ENCODE measurements at places on chromosomes 1 and 21.

GRCh38 chr1:200496937-200497336 lies 87.1 kb upstream of the ZNF281 start:
- no peak for DNase-seq

GRCh38 chr1:108686614-108687313 lies 5.3 kb upstream of the PRPF38B start:
- DNase-seq, result no peak

DNA sequence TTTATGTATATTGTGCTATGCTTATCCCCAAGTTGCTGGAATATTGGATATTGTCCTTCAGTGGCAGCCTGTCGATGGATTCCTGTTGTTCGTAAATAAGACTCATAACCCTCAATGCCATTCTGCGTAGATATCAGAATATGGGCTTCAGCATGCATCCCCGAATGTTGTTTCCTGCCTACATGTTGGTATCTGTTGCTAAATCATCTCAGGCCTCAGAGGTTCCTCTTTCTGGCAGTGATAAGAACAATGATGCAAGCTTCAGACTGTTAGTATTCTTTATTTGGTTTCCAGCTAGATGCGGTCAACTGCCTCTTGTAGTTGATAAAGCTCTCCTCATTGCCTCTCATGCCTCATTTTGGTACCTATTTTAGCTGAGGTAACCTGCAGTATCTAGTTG lies 2082.6 kb downstream of the MRPL39 start:
- no peak for DNase-seq

DNA sequence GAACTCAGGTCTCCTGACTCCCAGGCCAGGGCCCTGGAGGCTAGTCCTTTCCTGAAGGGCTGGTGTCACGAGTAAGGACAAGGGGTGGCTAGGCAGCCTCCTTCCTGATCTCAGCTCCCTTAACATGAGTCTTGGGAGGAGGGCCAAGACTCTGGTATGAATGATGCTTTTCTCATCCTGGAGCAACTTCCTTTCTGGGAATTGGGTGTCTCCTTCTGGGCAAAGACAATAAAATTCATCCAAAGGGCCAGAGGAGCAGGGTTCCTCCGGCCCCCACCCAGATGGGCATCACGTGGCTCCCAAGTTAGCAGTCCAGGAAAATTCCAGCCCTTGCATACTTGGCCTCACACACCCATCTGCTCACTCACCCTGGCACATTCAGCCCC lies at the start of gene FAM167B:
Gene FAM167B, plus strand, starts transcription at position 335 of the 386 bp plus-strand sequence. CDS start 200 bp downstream, outside the sequence.
- no peak for DNase-seq

DNA sequence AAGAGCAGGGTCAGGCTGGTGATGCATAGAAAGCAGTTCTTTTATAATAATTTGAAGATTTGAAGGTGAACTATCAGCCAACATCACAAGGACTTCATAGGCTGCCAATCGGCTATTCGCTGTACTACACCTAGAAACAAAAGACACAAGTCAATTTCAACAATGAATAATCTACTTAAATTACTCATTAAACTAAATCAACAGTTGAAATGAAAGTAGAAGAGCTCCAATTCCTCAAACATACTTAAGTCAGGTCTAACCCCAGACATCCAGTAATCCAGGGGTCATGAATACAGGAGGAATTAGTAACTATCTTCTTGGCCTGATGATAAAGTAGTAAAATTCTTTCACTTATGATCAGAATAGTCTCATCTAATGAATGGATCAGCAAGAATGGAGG lies 64.5 kb downstream of the PCSK9 start:
- no peak for DNase-seq

- DNase-seq, result no peak
These were observed 27.2 kb upstream of the LRRC8C start for GRCh38 chr1:89605692-89606091.

- DNase-seq, result no peak
These were observed 63.0 kb downstream of the ATP1A1 start for GRCh38 chr1:116435806-116436610.

DNA sequence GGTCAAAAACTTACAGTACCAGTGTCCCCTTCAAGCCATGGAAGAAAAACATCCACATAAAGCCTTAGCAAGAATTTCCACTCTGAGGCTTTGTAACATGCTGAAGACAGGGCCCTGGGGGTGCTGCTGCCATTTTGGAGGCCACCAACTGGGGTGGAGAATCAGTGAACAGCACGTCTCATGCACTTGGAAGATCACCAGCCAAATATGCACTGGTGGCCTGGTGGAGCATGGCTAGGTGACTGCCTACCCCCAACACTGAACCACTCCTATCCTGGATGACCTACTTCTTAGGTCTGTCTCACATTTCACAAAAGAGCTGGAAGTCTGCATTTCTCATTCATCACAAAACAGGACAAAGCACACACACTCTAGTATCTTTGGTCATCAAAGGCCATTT lies 126.4 kb downstream of the COL24A1 start:
- no peak for DNase-seq

- DNase-seq, result no peak
These were observed 130.9 kb downstream of the GALNT2 start for GRCh38 chr1:230197644-230198567.

- DNase-seq, result no peak
These were observed 274.3 kb downstream of the USP25 start for GRCh38 chr21:16004086-16004485.

DNA sequence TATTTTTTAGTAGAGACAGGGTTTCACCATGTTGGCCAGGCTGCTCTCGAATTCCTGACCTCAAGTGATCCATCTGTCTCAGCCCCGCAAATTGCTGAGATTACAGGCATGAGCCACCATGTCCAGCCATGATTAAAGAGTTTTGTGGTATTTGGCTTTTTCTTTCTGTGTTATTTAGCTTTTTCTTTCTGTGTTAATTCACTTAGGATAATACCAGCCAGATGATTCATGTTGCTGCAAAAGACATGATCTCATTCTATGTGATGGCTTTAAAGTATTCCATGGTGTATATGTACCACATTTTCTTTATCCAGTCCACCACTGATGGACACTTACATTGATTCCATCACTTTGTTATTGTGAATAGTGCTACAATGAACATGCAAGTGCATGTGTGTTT lies 1135.2 kb downstream of the AMY1C start:
- DNase-seq, result no peak

DNA sequence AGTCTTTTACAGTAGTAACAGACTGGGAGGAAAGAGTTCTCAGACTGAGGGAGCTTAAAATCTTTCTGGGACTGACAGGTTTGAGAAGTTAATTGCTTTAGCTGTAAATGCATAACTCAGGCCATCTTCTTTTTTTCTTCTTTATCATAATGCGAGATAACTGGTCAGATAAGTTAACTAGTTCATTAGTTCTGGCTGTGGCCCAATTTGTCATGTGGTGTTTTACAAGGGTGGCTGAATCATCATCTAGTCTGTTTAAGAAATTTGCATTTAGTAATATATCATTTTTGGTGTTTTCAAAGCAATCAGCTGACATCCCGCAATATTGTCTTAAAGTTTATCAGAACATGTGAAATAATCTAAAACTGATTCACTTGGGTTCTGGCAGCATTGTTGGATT lies 14.0 kb downstream of the HSD3B2 start:
- no peak for DNase-seq

DNA sequence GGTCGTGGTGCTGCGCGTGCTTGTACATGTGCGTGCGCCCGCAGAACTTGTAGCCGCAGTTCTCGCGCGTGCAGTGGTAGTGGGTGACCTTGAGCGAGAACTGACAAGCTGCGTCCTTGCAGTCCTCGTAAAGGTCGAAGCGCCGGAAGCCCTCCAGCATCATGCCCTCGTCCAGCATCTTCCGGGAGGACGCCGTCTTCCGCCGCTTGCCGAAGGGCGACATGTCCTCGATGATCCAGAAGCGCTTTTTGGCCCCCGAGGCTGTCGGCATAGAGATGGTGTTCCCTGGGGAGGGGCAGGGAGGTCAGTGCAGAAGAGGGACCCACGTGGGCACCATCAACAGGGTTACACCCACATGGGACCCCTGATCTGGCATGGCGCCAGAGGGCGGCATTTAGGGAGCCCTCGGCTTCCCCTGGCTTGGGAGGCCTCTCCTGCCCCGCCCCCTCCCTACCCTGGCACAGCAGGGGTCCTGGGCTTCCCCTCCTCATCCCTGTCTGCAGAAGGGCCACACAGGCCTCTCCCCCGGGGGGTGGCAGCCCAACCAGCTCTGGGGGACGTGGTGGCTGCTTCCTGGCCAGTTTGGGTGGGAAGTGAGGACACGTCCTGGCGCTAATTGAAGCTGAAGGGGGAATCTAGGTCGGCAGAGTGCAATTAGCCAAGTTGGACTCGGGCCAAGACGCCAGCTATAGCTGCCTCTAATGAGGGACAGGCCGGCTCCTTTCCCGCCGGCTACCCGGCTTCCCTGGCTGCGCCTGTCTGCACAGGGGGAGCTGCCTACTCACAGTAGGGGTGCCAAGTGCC lies 156.5 kb downstream of the CASZ1 start:
- DNase-seq, result no peak

DNA sequence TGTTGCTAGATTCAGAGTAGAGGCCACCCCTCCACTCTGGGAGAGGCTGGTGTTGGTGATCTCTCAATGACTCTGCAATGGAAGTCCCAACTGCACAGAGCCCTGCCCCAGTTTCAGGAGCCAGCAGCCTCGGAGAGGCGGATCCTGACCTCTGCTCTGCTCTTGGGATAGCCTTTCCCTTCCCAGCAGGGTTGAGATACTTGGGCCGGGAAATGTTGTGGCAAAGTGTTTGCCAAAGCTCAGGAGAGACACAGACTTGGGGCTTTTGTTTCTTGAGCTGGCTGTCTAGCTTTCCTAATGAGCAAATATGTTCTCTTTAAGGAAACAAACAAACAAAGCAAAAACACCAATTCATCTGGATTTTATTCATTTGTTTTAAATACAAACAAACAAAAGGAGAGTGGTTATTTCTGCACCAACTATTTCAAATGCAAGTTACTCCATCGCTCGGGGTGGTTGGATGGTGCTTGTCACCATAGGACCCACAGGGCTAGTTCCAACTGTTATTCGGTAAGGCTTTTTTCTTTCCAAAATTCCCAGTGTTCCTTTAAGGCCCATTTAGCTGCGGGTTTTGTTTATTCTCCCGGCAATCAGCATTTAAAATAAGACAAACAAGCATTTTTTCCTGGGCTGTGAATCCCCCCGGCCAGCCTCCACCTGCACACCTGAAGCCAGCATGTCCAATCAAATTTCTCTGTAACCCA lies 193.9 kb upstream of the LMO4 start:
- no peak for DNase-seq

GRCh38 chr1:53331446-53332185 lies 3.7 kb upstream of the LRP8 start:
- no peak for DNase-seq

- DNase-seq, result no peak
These were observed 384.3 kb downstream of the LRRIQ3 start for GRCh38 chr1:73813716-73814115.

DNA sequence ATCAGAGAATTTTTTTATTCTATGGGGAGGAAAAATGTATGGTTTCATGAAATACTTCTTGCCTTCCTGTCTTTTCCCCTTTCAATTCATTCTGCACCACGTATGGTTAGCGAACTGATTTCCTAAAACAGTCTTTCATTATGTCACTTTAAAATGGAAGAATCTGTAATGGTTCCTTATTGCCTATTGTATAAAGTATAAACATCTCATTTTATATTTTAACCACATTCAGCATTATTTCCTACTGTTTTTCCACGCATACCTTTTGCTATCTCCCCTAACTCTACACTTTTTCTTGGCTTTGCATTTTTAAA lies 232.3 kb upstream of the B3GALT2 start:
- DNase-seq, result no peak

DNA sequence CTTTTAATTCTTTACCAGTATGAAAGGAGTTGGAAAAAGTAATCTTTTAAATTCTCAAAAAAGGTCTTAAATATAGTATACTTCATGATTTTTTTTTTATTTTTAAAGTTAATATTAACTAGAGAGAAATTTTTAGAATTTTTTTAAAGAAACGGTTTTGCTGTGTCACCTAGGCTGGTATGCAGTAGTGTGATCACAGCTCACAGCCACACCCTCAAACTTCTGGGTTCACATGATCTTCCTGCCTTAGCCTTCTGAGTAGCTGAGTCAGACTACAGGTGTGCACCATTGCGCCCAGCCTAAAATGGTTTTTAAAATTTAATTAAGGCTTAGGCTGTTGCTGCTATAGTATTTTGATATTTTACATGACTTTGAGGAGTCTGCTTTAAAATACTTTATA lies 52.4 kb downstream of the TLCD4 start:
- no peak for DNase-seq

DNA sequence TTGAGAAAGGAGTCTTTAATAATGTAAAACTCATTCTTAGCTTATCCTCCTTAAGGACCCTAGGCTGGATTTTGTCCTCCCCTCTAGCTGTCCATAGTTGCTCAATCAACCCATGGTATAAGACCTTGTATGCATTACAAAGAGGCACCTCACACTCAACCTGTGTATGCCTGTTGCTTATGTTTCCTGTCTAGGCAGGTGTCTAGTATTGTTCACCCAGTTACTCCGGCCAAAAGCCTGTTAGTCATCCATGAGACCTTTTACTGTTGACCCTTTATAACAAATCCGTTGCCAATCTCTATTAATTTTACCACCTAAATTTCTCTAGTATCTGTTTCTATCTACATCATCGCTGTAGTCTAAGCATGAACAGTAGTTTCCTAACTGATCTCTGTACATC lies 3.7 kb downstream of the LYPLAL1 start:
- no peak for DNase-seq

GRCh38 chr1:16913181-16913832 lies 8.4 kb upstream of the CROCC start:
- no peak for DNase-seq

GRCh38 chr1:212594640-212595039 lies 13.9 kb upstream of the ATF3 start:
- DNase-seq, result no peak

- peak; percentile 56 for DNase-seq
These were observed 5.3 kb upstream of the TUFT1 start for GRCh38 chr1:151534662-151535278.

DNA sequence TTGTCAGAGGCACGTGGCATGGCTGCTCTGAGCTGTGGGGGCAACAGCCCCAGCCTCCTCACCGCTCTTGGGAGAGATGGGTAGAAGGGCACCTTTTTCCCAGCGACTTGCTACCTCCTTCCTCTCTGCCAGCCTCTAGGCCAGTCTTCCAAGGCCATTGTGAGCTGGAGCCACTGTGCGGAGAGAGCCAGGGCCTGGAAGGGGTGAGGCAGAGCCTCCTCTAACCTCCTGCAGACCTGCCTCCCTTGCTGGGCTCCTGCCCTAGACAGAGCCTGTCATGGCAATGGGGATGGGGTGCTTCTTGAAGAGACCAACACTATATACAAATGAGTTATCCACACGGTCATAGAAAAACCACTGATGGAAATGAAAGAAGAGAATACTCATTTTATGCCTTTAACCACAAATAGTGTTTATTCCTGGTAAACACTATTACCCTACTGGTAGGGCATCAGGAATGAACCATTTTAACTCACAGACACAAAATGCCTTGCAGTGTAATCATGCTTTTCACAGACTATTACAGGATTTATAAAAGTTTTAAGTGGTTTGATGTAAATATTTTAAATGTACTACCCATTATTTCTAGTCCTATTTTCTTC lies 5.0 kb upstream of the IGFN1 start:
- no peak for DNase-seq

DNA sequence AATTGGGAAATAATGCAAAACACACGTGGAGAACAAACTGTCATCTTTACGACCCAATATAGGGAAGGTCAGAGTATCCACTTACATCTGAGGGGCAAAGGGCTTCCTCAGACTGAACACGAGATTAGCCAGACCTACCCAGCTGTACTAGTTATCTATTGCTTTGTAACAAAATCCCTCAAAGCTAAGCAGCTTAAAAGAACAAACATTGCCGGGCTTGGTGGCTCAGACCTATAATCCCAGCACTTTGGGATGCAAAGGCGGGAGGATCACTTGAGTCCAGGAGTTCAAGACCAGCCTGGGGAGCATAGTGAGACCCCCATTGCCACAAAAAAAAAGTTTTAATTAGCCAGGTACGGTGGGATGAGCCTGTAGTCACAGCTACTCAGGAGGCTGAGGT lies 262.8 kb downstream of the LTN1 start:
- DNase-seq, result no peak

Measured in activated CD4-positive, CD25-positive, alpha-beta regulatory T cell (primary cell).